ENCODE measurements at places on chromosomes 1 and 21. TPM values are rescaled to one million over a fixed set of nuclear protein-coding genes. Genes with fewer than 3 reads are reported as not detected.

The C1orf105 gene
- total RNA-seq: 0.25 TPM

The SYPL2 gene
- total RNA-seq: not detected

The TFF1 gene
- total RNA-seq: not detected

The NTMT2 gene
- total RNA-seq: not detected

The NCAM2 gene
- total RNA-seq: not detected

Measured in activated naive CD4-positive, alpha-beta T cell treated with anti-CD3 and anti-CD28 coated beads, Interleukin-2, amount 10 ng/mL, durations not matched to agents 5 hours and 36 hours (primary cell).